ENCODE measurements at places on chromosomes 16 and 17.

GRCh38 chr17:4266550-4266949 lies 2.8 kb upstream of the ANKFY1 start:
- DNase-seq, result no peak

DNA sequence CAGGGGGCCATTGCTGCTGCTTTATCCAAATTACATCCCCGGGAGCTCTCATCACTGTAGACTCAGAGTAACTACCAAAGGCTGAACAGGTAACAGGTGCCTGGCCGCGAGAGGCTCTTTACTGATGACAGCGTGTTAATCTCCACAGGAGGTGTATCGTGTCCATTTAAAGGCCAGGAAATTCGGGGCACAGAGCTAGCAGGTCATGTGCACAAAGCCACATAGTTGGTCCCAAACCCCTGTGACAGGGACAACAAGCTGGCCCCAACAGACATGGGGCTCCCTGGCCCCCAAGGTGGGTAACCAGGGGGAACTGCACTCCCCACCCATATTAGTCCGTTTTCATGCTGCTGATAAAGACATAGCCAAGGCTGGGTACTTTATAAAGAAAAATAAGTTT lies 55.3 kb upstream of the RBFOX3 start:
- DNase-seq, result no peak

DNA sequence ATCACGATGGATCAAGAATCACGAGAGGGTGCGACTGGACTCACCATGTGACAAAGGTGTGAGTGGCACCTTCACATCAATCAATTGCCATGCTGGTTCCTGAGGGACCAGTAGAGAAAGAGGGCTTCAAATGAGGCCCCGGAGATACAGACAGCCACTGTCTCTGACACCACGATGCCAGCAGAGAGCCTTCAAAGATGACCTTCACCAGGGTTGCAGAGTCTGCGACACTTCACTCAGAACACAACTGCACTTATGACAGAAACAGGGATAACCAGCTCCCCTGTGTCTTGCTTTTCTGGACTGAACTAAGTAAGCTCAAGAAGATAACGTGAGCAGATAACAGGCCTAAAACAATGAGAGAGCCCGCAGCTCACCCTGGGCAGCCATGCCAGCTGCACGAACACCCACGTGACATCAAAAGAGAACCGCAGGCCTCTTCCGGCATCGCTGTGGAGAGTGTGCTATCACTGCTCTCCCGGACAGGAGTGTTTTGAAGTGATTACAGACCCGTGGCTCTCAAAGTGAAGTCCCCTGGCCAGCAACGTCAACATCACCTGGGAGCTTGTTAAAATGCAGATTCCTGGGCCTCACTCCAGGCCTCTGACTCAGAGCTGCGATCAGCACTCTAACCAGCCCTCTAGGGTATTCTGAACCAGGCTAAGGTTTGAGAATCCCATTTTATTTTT lies 36.4 kb downstream of the KLHDC4 start:
- no peak for DNase-seq

DNA sequence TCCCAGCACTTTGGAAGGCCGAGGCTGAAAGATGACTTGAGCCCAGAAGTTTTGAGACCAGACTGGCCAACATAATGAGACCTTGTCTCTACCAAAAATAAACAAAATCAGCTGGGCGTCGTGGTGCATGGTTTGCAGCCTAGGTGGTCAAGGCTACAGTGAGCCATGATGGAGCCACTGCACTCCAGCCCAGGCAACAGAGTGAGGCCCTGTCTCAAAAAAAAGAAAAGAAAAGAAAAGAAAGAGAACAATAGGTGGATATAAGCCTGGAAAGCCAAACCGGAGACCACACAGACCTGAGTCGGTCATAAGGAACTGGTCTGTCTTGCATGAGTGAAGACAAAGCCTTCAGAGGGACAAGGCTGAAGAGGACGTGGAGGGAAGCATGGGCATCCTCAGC lies 14.4 kb downstream of the ATP6V0D1 start:
- DNase-seq, result no peak

Data from NCI-H146 (cell line).